CD4-positive, alpha-beta T cell treated with Interleukin-6 for 4 hours (primary cell): ENCODE measurements at places on chromosomes 7 and 10.

DNA sequence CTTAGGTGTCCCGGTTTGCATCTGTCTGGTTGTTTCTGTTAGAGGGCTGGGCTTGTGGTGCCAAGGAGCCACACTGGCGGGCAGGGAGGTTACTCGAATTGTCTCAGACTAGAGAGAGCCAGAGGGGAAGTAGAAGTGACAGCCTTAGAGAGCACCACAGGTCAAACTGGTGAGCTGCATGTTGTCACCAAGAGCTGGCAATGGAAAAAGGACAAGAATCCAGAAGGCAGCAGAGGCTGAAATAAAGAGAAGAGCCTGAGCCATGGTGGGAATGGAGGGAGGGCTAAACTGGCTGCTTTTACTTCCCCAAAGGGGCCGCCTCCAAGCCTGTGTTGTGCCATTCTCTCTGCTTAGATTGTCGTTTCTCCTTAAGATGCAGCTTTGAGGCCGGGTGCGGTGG is 31.1 kb upstream of the RHBDD2 start:
- no peak for DNase-seq

GRCh38 chr10:89207181-89207800 is at the start of gene CH25H:
CH25H (minus strand) TSS chr10:89207317; CDS start chr10:89207292, 25 bp downstream.
- peak; percentile 62 for DNase-seq

GRCh38 chr10:108905821-108906220 is 1017.5 kb downstream of the XPNPEP1 start:
- DNase-seq: no peak

DNA sequence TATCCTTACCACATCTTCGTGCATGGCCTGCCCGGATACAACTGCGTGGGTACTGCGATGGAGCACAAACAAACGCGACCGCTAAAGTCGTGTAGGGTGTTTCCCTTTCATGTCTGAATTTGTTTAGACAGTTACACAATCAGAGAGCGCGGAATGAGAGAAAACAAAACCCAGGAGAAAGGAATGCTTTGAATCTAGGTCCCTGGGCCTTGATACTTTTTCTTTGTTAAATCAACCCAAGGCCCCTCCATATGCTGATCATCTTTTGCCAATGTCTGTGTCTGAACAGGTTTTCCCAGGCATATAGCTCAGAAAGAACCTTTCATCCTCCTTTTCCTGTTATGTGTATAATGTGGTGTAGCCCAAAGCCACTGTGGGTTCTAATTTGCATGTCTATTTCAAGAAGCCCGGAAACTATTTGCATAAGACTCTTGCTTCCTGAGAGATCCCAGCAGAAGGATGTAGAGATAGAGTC is 145.8 kb downstream of the FRMD4A start:
- peak; percentile 34 for DNase-seq

- DNase-seq: no peak
Observed at GRCh38 chr10:117936141-117936540, 110.6 kb downstream of the RAB11FIP2 start.

DNA sequence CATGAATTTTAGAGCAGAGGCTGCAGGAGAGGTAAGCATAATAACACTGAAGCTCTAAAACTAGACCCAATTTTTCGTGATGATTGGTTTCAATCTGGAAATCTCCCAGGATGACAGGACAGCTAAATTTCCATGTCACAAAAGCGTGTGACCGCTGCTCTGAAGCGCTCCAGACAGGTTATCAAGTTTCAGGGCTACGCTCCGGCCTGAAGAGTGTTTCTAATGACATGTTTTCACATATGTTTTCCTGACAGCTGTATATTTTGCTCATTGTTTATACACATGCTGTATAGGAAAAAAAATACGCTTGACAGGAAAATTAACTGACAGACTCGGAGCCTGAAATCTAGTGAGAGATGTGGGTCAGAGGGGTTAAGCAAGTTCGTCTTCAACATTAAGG is 219.8 kb upstream of the BMPER start:
- no peak for DNase-seq

- no peak for DNase-seq
Observed at GRCh38 chr7:141990011-141990725, 5.5 kb upstream of the MGAM start.

GRCh38 chr7:84190016-84190705 is 4.4 kb downstream of the SEMA3A start:
- no peak for DNase-seq

DNA sequence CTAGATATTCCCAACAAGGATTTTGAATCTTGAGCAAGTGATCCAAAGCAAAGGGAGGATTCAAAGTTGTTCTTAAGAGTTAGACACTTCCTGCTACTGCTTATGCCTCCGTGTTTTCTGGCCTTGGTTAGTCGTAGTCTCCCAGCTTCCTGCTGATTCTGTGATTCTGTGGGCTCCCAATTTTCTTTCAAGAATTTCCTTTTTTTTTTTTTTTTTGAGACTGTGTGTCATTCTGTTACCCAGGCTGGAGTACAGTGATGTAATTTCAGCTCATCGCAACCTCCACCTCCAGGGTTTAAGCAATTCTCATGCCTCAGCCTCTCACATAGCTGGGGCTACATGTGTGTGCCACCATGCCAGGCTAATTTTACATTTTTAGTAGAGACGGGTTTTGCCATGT is 4.4 kb upstream of the ITGB8 start:
- no peak for DNase-seq

GRCh38 chr10:29229258-29229705 is 59.6 kb upstream of the LYZL1 start:
- no peak for DNase-seq

DNA sequence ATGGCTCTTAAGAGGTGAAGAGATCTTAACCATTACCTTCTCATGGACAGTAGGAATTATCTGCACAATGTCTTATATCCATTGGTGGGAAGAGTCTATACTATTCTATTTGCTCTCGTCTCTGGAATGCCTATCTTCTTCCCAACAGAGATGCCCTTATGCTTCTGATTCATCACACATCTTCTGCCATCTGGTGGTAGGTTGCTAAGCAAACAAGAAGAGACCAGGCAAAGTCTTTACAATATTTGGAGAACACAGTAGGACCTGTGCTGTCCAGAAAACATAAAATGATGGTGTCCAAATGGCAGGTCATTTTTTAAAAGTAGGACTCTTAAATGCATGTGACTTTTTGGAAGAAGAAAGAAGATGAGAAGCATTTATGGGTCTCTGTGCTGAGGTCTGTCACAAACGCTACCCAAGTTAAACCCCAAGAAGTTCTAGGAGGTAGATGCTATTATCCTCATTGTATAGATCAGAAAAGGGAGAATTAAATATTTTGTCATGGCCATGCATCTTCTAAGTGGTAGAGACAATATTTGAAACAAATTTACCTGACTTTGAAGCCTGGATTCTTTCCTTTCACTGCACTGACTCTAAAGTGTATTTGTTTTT is 67.8 kb upstream of the NXPH1 start:
- no peak for DNase-seq

DNA sequence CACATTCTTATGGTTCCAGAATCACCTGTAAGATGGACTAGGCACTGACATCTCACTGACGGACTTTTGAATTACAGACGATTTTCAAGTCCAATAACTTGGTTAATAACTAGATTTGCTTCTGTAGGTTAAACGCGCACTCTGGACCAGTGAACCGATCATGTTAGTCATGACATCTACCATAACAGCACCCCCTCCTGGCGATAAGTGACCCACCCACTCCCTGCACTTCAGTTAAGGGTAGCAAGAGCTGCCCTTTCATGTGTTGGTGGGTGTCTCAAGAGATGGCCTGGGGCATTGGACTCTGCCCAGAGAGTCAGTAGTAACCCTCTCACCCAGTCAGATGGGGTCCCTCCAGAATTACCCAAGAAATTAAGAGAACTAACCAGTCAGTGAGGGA is 12.9 kb downstream of the GRM8 start:
- DNase-seq: no peak

GRCh38 chr10:5944389-5945189 is 32.8 kb downstream of the IL15RA start:
- no peak for DNase-seq

DNA sequence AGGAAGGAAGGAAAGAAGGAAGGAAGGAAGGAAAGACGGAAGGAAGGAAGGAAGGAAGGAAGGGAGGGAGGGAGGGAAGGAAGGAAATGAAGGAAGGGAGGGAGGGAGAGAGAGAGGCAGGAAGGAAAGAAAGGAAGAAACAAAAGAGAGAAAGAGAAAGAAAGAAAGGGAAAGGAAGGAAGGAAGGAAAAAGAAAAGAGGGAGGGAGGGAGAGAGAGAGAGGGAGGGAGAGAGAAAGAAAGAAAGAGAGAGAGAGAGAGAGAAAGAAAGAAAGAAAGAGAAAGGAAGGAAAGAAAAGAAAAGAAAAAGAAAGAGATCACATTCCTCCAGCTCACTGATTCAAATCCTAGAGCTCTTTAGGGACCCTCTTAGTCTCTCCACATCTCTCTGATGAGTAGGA is 24.7 kb downstream of the ELN start:
- DNase-seq: no peak

- DNase-seq: no peak
Observed at GRCh38 chr7:134366481-134366880, 49.8 kb upstream of the SLC35B4 start.

DNA sequence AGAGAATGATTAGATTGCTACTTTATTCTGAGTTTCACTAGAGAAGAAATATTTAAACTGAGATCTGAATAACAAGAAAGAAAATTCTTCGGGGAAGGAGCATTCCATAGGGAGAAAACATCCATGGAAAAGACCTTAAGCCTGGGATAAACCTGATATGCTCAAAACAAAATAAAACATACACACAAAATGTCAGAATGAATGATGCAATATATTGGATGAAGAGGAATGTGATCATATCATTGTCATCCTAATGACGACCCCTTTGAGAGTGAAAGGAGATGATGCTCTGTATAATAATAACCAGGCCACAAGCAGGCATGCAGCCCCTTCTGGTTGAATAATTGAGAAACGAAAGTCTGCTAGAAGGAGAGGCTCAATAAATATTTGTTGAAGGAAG is 882.4 kb downstream of the NRG3 start:
- no peak for DNase-seq

DNA sequence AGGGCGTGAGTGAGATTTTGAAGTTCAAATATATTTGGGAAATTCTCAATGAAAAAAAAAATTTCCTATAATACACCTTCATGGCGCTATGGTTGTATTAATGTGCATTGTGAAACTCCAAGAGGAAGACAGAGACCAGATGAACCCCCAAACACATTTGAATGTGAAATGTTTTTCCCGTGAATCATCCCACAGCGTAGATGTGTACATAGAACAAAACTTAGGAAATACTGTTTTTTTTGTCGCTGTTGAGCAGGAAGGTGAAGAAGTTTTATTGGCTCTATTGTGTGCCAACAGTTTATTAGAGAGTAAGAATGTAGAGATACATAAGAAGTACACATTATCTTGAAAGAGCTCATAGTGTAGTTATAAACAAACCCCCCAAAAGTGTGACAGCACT is 134.0 kb downstream of the KCND2 start:
- no peak for DNase-seq

DNA sequence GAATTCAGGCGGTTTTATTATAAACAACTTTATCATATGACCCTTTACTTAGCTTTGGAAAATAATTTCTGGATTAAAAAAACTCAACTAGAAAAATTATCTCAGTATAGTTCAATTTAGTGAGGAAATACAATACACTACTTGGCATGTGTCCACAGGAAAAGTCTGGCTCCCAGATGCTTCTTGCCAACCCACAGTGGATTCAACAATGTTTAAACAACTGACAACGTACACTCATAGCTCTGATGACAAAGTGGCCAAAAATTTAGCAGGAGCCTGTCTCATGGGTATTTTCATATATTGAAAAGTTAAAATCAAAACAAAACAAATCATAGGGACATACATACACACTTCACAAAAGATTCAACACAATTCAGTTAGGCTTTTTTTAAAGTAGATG is 158.8 kb downstream of the SKAP2 start:
- no peak for DNase-seq

- no peak for DNase-seq
Observed at GRCh38 chr7:220151-220841, 27.9 kb downstream of the FAM20C start.

- DNase-seq: no peak
Observed at GRCh38 chr10:48844616-48845015, 95.0 kb downstream of the LRRC18 start.

GRCh38 chr7:50661345-50662040 is 96.3 kb upstream of the DDC start:
- peak; percentile 53 for DNase-seq

DNA sequence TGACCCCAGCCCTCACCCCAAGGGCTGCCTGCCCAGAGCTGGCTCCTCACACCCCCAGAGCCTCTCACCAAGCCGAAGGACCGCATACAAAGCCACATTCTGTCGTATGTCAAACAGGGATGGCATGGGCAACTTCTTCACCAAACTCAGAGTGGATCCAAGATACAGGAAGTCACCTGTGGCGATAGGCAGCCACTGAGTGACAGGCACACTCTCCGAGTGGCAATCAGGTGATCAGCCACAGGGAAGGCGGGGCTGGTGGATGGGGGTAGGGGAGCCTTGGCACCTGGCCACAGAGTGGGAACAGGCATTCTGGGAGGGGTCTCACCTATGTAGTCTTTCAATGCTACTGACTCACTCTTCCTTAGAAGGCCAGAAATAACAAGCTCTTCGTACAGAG is 7.1 kb upstream of the ASB10 start:
- DNase-seq: no peak

- DNase-seq: no peak
Observed at GRCh38 chr7:52161483-52161882, 844.9 kb upstream of the COBL start.

- DNase-seq: no peak
Observed at GRCh38 chr10:99403674-99404073, 26.8 kb downstream of the GOT1 start.

DNA sequence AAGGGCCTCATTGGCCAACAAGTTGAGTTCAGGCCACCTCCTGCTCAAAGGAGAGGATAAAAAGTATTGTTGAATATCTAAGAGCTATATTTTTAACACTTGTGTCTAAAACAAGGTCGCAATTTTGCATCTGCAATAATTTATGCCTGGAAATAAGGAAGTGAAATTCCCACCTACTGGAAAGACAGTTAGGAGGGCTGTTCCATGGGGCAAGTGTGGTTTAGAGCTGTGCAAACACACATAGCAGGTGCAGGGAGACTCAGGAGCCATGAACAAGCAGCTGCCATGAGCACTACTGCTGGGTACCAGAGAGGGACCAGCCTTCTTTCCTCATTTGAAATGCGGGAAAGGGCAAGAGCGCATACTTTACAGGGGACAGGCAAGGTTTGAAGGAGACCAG is 35.5 kb upstream of the IKZF1 start:
- DNase-seq: no peak

- no peak for DNase-seq
Observed at GRCh38 chr10:43737003-43737402, 88.3 kb upstream of the ZNF32 start.

GRCh38 chr7:50069613-50070012 is 23.4 kb downstream of the ZPBP start:
- peak; percentile 34 for DNase-seq
